ENCODE measurements at places on chromosomes 3 and 15. TPM values are rescaled to one million over a fixed set of nuclear protein-coding genes. Genes with fewer than 3 reads are reported as not detected.

Gene GRIP2
- total RNA-seq, result 0.03 TPM

Gene TEX9
- 3.5 TPM for total RNA-seq

Gene PPIB
- 544 TPM for total RNA-seq

Gene IL5RA
- not detected for total RNA-seq

Gene GATA2
- 7.0 TPM for total RNA-seq

Gene NR2F2
- total RNA-seq, result 7.3 TPM

DNA sequence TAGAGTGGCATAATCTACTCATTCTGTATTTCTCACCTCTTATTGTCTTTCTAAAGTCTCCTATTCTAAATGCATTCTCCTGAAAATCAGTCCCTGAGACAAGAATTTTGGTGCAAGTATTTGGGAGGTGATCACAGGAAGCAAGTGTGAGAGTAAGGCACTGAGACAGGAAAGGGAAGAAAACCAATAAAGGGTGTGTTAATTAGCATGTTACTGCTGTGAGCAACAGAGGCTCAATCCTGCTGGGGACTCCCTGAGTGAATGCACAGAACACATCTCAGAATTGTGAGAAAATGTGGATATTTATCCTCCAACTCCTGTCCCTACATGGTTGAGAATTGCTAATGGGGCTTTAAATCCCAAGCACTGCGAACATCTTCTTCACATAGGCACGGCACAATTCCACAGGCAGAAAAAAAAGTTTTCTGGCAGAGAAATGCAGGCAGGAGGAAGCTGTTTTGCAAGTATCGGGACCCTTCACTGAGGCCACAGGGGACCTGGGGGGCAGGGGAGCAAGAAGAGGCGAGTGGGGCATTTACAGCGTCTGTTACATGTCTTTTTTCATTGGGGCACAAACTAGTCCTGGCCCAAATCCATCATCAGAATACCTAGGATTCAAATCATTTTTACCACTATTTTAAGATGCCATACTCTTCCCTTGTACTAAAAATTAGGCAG is 27.2 kb upstream of the STT3B start:
- no peak for DNase-seq

DNA sequence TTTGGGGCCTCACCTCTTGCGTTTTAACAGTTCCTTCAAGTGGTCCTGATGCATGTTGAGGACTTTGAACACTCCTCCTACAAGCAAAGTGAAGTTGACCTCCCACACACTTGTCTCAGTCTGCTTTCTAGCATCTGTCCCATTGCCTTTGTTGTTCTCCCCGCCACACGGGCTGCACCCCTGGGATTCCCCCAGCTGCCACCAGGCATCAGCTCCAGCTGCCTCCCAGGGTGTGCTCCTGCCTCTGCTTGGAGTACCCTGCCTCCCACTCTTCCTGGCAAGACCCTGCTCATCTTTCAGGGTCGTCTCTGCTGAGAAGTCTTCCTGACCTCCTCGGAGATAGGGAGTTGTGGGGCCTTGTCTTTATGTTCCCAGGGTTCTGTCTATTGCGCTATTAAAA is 52.2 kb downstream of the IGF1R start:
- DNase-seq, result no peak

GRCh38 chr3:53748512-53749271 is 97.5 kb downstream of the CHDH start:
- no peak for DNase-seq

- DNase-seq, result no peak
Observed at GRCh38 chr3:15941958-15942357, 144.2 kb upstream of the ANKRD28 start.

DNA sequence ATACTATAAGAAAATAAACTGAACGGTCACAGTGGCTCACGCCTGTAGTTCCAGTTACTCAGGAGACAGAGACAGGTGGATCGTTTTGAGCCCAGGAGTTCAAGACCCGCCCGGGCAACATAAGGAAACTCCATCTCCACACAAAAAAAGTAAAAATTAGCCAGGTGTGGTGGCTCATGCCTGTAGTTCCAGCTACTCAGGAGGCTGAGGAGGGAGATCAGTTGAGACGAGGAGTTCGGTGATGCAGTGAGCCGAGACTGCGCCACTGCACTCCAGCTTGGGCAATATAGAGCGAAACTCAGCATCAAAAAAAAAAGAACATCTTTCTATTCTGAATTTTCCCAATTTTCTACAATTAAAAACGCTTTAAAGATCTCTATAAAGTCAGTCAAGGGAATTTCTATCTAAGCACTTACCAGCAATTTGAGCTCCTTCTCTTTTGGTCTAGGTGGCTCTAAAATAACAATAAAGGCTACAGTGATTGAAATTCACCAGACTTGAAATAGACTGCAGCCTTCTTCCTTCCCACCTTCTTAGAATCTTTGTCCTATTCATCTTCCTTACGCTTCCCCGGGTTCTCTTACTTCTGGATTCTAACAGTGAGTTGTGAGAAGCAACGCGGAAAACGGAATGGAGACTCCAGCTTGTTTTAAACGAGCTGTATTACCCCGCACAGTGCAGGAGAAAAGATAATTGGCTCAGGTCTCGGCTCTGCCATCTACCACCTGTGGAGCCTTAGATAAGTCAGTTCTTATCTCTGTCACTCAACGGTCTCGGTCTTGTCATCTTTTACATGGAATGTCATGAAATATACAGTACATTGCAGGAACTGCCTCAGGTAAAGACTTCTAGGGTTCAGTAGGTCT is 812 bp upstream of the SEC62 start:
- DNase-seq, result no peak

DNA sequence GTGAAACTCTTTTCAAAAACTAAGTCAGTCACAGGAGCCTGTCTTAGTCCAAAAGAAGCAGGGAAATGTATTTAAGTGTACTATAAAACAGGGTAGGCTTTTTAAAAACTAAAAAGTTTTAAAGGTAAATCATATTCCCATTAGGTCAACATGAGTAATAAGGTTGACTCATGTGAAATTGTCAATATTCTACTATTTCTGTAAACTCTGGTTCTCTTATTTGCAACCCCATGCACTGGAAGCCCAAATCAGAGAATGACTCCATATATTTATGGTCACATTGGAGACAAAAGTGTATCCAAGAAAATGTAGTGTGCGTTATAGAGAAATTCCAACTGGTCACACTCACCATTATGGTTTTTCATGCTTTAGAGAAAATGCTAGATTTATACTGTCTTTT is 600.3 kb upstream of the TGFBR2 start:
- no peak for DNase-seq

DNA sequence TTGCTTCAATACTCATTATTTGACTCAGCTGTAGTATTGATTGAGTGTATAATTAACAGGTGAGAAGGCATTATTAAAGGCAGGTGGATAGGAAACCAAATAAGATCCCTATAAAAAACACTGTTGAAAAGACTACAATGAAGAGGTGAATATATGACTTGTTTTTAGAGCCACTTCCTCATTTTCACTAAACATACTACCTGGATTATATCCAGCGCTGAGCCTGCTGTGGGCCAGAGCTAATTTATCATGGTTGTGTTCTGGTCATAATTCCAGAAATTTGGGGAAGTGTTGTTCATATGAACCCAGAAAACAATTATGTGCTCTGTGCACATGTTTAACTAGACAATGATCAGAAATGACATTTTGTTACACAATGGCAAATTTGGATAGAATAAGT is 235.3 kb upstream of the MME start:
- no peak for DNase-seq

DNA sequence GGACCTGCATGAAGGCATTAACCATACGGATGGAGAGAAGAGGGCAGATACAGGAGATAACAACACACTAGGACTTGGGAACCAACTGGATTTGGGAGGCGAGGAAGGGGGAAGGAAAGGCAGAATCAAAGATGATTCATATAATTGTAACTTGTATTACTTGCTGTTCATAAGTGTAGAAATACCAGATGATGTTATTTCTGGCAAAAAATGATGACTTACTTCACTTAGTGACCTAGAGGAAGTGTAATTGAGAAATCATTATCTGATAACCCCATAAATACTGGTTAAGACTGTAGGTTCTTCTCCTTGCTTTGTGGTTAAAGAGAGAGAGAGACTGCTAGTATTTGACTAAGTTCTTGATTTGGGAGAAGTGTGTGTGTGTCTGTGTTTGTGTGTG is 50.5 kb upstream of the GK5 start:
- DNase-seq, result no peak

DNA sequence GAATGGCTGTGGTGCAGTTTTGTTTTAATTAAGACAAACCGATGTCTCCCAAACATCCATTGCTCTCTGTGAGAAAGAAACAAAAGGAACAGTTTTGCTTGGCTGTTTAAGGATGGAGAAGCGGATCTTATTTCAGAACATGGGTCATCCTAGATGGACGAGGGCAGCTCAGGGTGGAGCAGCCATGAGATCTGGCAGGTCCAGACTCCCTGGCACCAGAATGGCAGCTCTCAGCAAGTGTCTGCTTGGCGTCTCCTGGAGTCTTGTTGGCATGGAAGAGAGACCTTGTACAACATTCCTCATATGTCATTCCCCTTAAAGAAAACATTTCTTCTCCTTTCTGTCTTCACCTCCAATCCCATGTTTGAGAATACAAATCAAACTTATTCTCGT is 93.8 kb downstream of the ADAMTSL3 start:
- DNase-seq, result no peak

DNA sequence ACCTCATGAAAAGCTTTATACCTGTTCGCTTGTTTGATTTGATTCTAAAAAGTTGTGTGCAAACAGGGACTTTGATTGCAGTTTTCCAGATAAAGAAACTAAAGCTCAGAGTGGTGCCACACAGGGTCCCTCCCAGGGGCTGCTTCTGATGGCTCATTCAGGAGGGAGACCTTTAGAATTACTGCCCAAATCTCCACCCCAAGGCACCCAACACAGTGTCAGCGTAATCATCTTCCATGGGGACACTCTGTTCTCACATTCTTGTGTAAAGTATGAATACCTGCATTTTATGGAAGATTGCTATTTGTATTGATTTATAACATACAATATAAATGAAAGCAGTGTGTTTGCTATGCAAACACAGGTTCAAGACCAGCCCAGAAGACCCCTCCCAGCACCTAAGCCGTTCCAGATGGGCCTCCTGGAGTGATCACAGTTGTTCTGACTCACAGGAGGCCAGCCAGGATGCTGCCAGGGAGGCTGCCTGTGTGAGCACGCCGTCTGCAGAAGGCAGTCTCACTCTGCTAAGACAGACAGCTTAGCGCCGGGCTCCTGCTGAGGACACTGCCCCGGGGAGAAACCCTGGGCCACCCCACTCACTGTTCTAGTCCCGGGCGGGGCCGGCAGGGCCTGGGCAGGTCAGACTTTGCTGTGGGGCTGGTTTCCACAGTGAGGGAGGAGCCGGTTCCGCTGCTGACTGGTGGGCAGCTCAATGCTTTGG is 185.6 kb downstream of the FAM43A start:
- DNase-seq, result no peak

DNA sequence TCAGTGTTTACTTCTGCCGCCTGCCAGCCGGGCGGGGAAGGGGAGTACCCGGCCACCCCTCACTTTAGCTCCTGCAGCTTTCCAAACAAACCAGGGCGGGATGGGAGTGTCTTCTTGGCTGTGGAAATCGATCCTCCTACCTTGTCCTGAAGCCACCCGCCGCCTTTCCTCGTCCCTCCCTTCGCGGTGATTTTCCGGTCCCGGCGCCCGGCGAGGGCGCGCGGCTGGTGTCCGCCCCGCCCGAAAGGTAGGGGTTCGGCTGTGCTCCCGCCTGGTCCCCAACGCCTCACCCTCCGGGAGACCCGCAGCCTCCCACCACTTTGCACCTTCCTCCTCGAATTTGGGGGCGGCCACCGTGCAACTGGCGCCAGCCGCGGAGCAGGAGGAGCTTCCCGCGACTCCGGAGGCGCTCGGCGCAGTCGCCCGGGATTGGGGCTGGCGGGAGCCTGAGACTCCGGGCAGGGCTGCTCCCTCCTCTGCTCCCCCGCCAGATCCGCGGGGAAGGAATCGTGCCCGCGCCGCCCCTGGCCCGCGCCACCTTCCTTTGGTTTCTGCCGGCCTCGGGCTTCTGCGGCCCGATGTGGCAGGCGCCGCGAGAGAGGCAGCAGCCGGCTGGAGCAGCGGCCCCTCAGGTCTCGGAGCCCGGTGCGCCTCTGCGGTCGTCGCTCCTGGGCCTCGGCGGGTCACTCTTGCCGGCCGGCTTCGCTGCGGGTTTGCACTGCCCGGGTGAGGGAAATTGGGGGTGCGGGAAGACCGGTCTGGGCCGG is 30.7 kb upstream of the ST3GAL6 start:
- DNase-seq, result no peak

GRCh38 chr15:76802411-76802810 is 102.7 kb downstream of the SCAPER start:
- no peak for DNase-seq

DNA sequence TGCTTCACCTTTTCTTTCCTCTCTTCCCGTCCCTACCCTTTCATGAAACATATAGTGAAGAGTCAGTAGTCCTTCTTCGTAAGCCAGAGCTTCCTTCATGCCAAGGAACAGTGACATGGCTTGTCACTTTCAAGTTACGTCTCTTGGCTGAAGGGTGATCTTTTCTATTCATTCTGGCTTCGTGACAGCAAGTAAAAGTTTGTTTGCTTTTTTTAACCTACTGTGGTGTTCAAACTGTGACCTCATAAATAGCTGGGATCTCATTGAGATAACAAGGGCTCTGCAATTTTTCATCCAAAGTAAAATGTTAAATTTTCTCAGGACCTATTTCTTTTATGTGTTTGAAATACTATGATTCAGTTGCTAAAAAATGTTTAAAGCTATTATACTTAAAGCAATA is 10.5 kb downstream of the CDIN1 start:
- no peak for DNase-seq

GRCh38 chr3:101536266-101536665 is 23.3 kb upstream of the SENP7 start:
- no peak for DNase-seq

DNA sequence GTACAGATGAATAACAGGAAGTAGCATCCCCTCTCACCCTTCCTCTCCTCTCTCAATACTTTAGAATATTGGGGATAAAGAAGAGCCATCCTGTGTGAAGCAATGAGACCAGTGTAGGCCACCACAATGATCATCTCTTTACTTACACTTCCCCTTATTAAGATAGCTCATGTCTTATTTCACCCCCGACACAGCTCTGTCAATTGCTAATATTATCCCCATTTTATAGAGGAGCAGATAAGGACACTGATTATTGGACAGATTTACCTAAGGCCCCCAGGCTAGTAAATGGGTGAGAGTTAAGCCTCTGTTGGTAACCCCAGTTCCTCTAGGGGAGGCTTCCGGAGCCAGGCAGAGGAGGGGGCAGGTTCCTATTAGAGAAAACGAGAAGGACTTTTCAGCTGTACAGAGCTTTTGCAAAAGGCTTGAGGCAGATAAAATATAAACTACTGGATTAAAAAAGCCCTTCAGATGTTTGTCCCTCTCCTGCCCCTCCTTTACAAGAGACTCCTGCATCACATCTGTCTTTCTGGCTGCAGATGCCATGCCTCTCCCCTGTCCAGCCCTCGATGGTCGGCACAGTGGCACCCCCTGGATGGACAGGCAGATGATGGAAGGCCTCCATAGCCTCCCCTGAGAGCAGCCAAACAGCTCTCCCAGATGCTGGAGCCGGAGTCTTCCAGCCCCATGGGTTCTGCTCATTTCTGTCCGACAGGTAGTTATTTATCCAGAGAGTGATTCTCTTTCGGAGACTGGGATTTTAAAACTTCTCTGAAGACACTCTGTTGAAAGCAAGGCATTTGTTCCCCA is 49.4 kb upstream of the LCTL start:
- DNase-seq, result no peak

GRCh38 chr3:177197727-177198460 is 612 bp upstream of the TBL1XR1 start:
- DNase-seq, result peak; percentile 42

All from NCI-H460 (cell line).